ENCODE measurements at places on chromosomes 3 and 15. TPM values are rescaled to one million over a fixed set of nuclear protein-coding genes. Genes with fewer than 3 reads are reported as not detected.

The CCNB2 gene
- total RNA-seq: 9.5 TPM

The SIAH2 gene
- total RNA-seq: 10.1 TPM

The CCR8 gene
- total RNA-seq: not detected

The GABRB3 gene
- total RNA-seq: 0.13 TPM

The EPHA3 gene
- total RNA-seq: not detected

The CHRD gene
- total RNA-seq: 0.63 TPM

The CP gene
- not detected for total RNA-seq

The ARNT2 gene
- 0.13 TPM for total RNA-seq

The HRG gene
- not detected for total RNA-seq
